ENCODE measurements at places on chromosomes 3 and 15.

GRCh38 chr3:72655723-72656122, 192.5 kb downstream of the SHQ1 start:
- DNase-seq, result no peak

DNA sequence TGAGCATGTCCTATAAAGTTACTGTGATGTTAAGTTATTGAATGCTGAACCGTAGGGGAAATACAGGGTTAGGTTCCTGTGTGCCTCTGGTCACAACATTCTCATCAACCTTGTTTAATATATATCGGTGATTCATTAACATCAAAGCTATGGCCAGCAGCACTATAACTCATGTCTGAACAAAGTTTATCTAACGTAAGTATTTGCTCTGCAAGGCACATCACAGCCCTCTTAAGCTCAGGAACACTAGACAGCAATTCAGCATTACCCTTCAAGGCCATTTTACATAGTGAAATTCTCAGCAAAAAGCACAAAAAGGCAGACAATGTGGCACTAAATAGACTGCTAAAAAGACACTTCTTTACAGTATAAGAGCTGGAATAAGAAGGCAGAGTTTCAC, 48.2 kb upstream of the FNDC3B start:
- DNase-seq, result no peak

GRCh38 chr3:184604039-184604601, 42.5 kb downstream of the EPHB3 start:
- peak; percentile 19 for DNase-seq

DNA sequence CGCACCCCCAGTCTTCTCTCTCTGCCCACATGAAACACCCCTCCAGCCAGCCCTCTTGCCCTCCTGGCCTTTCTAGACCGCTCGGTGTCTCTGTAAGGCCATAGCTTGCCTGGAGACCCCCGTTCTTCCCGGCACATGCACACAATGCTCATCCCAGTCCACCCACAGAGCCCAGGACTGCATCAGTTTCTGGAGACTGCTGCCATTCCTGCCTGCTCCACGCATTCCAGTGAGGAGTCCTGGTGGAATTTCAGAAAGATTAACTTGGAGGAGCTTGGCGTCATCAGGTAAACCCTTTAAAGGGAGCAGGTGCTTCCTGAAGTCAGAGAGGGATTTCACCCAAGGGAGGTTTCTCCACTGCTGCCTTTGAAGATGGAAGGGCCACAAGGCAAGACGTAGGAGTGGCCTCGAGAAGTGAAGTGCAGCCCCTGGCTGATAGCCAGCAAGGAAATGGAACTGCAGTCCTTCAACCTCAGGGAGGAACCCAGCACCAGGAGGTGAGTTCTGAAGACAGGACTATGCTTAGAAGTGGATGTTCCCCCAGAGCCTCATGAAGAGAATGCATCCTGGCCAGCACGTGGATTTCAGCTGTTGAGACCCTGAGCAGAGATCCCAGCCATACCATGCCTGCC, 19.2 kb downstream of the SLC41A3 start:
- no peak for DNase-seq

Measured in adipocyte (in vitro differentiated cells).